Foreskin fibroblast (primary cell): ENCODE measurements at places on chromosomes 7 and 10.

- peak; percentile 64 for DNase-seq
Observed at GRCh38 chr10:72173619-72174296, 42.1 kb upstream of the ANAPC16 start.

DNA sequence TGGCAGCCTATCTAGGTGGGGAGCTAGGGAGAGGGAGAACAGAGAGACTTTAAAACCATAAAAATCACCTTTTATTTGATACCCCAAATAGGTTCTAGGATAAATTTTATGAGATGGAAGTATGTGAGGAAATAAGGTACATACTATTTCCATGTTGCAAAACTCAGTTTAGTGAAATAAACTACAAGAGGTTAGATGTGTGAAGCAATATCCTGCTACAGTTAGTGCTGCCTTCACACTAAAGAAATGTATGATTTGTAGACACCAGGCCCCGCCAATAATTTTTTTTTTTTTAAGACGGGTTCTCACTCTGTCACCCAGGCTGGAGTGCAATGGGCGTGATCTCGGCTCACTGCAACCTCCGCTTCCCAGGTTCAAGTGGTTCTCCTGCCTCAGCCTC is 34.4 kb upstream of the RSBN1L start:
- no peak for DNase-seq

DNA sequence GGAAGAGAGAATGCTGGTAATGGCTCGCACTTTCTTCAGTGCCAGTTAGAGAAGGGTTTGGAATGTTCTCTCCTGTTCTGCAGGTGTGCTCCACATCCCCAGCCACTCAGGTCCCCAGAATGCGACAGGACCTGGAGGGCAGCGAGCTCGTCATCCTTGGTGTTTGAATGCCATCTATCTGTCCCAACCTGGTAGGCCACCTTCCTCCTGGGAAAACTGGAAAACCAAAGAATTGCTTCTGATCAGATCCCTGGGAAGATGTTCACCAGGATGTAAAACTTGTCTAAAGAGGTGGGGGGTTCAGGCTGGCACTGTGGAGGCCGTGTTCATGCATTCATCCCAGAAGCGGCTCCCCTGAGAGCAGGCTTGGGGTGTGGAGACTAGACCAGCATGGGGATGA is 379.5 kb downstream of the GLRX3 start:
- DNase-seq = no peak

GRCh38 chr7:158956805-158957509 is 100.6 kb downstream of the DYNC2I1 start:
- no peak for DNase-seq

- no peak for DNase-seq
Observed at GRCh38 chr7:33248671-33249070, 119.3 kb downstream of the BBS9 start.

DNA sequence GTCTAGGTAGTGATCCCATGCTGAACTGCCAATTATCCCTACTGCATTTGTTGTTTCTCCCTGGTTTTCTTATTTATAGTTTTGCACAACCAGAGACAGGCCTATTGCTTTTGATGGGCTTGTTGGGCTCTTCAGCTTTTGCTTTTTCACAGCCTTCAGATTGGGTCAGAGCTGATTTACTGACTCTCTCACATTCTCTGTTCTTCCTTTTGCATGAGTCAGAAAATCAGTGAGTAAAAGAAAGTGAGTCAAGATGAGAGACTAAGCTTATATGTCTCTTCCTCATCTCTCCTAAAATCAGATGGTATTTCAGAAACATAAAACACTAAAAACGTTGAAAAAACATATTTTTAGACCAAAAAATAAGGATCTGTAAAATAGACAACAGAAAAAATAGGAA is 1135.4 kb downstream of the XPNPEP1 start:
- peak; percentile 31 for DNase-seq

- DNase-seq = no peak
Observed at GRCh38 chr7:129146237-129146979, 1.9 kb downstream of the TSPAN33 start.

- DNase-seq = no peak
Observed at GRCh38 chr10:33493497-33493896, 159.0 kb upstream of the NRP1 start.

GRCh38 chr10:27534161-27534700 is 30.1 kb downstream of the RAB18 start:
- DNase-seq = no peak

DNA sequence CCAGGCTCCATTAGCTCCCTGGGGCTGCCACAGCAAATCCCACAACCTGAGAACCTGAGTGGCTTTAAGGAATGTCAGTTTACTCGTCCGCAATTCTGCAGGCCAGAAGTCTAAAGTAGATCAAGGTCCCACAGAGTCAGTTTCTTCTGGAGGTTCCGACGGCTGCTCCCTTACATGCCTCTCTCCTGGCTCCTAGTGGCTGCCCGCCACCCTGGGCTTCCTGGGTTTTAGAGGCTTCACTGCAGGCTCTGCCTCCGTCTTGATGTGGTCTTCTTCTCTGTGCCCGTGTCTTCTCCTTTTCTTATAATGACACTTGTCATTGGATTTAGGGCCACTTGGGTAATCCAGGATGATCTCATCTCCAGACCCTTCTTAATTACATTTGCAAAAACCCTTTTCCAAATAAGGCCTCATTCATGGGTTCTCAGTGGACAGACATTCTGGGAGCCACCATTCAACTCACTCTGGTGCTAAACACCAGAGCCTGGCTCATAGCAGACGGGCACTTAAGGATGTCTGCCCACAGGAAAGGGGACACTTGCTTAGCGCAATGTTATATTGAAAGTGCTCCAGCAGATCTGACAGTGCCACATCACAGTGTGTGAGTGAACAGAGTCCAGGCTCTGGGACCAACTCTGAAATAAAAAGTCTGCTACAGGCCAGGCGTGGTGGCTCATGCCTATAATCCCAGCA is 77.6 kb downstream of the VWC2 start:
- no peak for DNase-seq

DNA sequence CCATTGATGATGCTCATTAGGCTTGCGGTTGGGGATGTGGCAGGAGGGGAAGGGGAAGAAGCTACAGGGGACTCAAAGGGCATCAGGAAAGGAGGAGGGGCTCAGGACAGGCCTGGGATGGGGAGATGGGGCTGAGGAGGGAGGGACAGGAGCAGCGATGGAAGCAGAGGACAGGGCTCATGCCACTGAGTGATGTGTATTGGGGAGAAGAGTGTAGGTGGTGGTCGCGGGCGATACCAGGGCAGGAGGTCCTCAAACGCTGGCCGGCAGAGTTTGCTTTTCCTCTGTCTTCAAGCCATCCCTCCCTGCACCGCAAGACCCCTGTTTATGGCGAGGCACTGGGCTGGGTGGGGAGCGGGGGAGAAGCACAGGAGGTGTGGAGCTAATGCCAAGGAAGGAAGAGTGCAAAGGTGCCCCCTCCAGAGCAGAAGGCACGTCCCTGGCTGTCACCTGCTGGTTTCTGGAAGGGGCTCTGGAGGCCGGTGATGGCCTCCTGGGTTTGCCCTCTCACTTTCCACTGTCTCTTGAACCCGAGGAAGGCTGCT is 134.7 kb downstream of the SVIL start:
- DNase-seq = no peak

- DNase-seq = no peak
Observed at GRCh38 chr10:91838199-91838598, 40.0 kb downstream of the TNKS2 start.
